H1 (cell line): ENCODE measurements at places on chromosomes 6 and 20.

DNA sequence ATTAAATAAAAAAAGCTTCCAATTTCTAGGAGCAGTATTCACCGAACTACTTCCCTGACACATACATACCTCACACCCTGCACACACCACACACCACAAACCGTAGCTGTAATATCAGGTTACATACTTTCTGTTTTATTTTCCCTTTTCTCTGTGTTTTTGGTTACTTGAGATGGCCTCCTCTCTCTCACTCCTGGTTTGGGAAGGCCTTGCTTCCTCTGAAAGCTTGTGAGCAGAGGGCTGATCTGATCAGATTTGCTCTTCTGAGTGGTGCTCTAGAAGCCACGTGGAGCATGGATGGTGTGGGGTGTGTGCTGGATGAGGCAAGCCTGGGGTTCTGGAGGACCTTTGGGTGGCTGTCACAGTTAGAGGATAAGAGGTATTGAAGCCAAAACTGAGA, 20.9 kb downstream of the UTRN start:
- no peak for DNase-seq

DNA sequence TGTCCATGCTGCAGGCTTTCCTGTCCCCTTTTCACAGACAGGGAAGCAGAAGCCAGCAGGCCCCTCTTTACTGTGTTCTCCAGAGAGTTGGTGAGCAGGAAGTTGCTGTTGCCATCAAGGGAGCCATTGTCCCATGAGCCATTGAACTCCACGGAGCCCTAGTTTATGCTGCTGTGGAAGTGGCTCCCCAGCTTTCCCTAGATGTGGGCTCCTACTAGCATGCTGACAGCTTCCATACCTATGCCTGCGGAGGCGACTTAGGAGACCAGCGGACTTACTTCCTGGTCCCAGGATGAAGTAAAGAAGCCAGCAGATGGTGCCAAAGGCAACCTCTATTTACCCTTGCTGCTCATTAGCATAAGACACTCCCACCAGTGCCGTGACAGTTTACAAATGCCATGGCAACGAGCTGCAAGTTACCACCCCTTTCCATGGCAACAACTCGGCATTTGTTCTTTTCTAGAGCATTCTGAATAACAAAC, 30.8 kb upstream of the FKBP1A start:
- DNase-seq, result peak; percentile 80

- DNase-seq, result no peak
These were observed 70.6 kb downstream of the HDDC2 start for GRCh38 chr6:125231133-125231532.

DNA sequence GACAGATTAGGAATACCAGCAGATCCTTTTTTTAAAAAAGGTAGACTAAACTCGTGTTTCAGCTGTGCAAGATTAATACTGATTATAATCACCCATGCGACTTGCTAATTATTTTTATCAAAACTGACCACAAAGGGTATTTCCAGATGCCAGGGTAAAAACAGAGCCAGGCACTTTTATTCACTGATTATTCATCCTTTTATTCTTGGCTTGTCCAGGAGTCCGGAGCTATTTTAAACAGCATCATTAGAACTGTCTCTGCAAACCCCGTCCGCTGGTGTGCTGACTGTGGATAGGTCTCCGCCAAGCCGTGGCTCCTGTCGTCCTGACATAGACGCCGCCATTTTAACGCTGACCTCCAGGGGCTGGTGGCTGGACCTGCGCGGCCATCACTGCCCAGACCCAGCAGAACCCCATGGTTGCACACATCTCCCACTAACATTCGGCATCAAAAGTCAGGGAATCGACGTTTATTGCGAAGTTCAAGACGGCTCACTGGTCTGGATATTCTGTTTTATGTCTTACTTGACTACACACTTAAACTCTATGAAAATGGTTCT, 364.8 kb downstream of the THBS2 start:
- no peak for DNase-seq

DNA sequence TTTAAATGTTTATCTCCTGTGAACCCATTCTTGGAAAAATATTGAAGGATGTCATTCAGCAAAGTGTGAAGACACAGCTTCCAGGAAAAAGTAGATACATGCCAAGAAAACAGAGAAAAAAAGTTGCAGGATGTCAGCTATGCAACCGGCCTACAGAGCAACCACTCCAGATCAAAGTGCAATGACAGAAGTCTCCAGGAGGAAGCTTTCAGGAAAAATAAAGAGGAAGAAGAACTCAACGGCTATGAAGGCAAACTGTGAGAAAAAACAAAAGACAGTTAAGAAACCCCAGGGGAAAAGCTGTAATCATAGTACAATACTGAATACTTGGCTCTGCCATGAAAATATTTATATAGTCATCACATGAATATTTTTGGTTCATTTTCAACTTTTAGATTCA, 30.6 kb downstream of the REPS1 start:
- no peak for DNase-seq

GRCh38 chr20:38228436-38228835, 32.1 kb downstream of the KIAA1755 start:
- DNase-seq, result no peak

DNA sequence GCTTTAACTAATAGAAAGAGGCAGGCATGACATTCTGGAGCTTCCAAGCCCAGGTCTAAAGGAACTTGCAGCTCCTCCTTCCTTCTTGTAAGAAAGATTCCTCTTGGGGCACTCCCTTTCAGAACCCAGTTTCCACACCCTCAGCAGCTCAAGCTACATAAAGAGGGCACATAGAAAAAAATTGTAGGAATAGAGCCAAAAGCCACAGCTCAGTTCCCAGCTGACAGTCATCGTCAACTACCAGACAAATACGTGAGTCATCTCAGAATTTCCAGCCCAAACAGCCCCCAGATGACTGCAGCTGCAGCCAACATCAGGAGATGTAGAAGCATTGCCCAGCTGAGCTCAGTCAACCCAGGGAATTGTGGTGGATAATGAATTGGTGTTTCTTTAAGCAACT, 349.8 kb upstream of the ARID1B start:
- no peak for DNase-seq

DNA sequence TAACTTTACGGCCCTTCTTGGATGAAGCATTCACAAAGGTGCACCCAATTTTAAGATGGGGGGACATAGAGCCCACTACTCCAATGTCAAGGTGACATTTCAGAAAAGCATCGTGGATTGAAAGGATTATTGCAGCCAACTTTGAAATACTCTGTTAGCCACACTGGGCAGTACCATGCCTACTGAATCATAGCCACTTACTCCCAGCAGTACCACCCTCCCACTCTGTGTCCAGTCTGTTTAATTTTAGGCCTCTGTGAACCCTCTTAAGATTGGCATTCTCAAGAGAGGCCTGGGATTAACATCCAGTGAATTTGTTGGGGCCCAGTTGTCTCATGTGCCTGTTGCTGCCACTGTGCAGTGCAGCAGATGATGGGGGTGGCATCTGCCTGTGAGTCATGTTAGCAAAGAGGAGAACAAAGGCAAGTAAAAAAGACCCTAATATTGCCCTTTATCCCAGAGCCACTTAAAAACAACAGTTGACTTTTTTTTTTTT, 11.2 kb upstream of the HDAC2 start:
- DNase-seq, result no peak

GRCh38 chr20:956330-956951, 40.3 kb upstream of the ANGPT4 start:
- peak; percentile 93 for DNase-seq

GRCh38 chr6:1625794-1626435, 16.2 kb downstream of the FOXC1 start:
- DNase-seq, result no peak

- no peak for DNase-seq
These were observed 58.6 kb downstream of the DAAM2 start for GRCh38 chr6:39850736-39851297.

DNA sequence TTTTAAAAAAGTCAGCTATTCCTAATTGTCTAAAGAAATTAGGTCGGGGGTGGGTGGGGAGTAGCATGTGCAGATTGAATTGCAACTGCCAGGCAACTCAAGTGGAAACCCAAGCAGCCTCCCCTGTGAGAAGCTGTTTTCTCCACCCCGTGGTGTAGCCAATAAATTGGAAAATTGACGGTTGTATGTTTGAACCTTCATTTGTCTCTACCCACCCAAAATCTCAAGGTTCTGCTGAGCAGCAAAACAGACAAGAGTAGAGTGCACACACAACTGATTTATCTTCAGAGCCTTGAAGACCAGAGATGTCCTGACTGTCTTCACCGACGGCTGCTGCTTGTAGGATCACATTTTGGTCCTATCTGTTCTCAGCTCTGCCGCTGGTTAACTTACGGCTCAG, 88.5 kb downstream of the DTD1 start:
- no peak for DNase-seq

GRCh38 chr6:49110916-49111315, 352.1 kb downstream of the MMUT start:
- DNase-seq, result no peak

DNA sequence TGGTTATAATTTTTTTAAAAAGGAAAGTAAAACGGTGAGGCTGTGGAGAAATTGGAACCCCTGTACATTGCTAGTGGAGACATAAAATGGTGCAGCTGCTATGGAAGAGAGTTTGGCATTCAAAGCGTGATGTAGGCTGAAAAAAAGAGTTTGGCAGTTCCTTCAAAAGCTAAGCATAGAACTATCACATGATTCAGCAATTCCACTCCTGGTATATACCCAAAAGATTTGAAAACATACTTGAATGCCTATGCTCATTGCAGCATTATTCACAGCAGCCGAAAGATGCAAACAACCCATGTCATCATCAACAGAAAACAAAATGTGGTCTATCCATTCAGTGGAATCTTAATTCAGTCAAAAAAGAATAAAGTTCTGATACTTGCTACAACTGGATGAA, 4.5 kb upstream of the SGK2 start:
- no peak for DNase-seq

DNA sequence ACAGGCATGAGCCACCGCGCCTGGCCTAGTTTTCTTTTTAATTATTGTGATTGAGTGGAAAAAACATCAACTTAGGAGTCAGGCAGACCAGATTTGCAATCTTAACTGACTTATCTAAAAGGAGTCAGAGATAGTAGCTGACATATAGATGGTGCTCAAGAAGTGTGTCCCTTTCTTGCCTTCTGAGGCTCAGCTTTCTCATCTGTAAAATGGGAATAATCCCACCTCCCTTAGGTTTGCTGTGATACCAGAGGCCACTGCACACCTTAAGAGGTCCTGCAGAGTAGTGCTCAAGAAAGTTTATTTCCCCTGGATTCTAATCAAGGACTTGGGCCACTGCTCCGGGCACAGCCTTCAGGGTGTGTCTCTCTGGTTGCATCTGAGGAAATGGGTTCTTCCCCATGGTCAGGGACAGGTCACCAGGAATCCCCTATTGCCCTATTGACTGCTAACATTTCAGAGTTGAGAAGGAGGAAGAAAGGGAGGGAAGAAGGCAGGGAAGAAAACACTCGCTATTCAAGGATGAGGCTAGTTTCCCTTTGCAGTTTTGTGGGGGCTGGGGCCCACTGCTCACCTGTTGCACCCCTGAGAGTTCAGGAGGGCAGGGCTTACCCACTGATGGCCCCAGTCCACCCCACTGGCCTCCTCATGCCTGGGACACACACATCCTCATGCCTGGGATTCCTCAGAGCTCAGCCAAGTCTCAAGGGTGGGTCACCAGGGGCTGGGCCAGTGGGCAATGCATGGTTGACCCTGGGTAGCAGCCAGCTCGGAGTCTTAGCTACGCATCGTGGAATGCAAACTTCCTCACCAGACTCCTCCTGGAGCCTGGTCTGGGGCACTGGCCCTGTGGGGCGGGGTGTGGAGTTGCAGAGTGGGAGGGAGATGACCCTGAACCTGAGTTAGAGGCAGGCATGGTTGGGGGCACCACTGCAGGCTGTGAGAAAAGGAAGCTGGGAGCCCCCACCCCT, 21.2 kb downstream of the C6orf132 start:
- no peak for DNase-seq

DNA sequence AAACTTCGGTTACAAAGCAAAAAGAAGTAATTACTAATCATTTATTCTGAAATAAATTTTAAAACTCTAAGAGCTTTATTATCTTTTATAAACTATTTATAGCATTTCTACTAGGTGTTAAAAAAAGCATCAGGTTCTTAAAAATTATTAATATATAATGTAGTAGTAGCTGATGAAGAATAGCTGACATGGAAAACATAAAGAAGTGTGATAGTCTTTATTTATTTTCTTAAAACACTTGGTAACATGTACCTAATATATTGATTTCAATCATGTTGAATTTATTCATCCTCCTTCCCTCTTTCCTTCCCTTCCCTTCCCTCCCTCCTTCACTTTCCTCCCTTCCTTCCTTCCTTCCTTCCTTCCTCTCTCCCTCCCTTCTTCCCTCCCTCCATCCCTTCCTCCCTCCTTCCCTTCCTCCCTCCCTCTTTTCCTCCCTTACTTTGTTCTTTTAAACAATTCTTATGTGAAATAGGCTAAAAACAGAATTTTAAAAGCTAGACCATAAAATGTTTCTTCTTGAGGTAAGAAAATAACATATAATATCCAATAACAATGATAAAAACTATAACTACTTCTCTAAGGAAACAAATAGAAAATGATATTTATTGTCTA, 913.9 kb upstream of the MAP3K7 start:
- DNase-seq, result no peak

GRCh38 chr20:11867291-11867919, 50.3 kb upstream of the BTBD3 start:
- no peak for DNase-seq

GRCh38 chr20:3659492-3660261, 3.5 kb downstream of the GFRA4 start:
- DNase-seq, result no peak

DNA sequence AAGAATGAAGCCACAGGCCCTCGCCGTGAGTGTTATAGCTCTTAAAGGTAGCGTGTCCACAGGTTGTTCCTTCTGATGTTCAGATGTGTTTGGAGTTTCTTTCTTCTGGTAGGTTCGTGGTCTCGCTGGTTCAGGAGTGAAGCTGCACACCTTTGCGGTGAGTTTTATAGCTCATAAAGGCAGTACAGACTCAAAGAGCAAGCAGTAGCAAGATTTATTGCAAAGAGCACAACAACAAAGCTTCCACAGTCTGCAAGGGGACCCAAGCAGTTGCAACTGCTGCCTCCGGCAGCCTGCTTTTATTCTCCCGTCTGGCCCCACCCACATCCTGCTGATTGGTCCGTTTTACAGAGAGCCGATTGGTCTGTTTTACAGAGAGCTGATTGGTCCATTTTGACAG, 5.2 kb downstream of the HIVEP1 start:
- no peak for DNase-seq

- no peak for DNase-seq
These were observed 145.2 kb downstream of the CEBPB start for GRCh38 chr20:50335866-50336265.

- no peak for DNase-seq
These were observed 13.7 kb upstream of the CST8 start for GRCh38 chr20:23477223-23477622.

DNA sequence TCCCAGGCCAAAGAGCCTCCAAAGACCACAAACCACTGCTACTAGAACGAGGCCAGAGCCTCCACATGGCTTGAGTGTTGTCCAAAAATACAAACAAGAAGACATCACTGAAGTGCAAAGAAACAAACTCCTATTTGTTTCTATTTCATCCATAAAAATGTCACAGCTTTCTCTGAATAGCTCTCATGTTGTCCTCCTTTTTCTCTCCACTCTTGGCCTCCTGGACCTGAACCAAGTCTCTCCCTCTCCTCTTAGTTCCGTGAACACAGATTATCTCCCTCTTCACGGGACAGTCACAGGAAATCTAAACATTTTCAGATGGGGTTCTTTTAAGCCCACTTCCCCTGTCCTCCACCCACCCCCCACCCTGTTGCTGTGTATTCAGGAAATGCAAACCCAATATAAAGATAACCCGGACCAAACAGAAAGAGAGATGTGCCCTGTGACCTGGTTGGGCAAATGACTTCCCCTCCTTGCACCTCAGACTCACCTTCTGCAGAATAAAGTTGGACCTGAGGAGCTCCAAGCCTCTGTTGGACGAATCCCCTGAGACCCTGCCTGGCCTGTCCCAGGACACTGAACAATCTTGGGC, 75.8 kb upstream of the MRPS10 start:
- DNase-seq, result no peak

GRCh38 chr20:10718661-10719060, 44.9 kb upstream of the JAG1 start:
- no peak for DNase-seq
